ENCODE measurements at places on chromosomes 6 and 20. TPM values are rescaled to one million over a fixed set of nuclear protein-coding genes. Genes with fewer than 3 reads are reported as not detected.

Gene BPI
- not detected for total RNA-seq

GRCh38 chr6:159929819-159930218, 39.0 kb downstream of the MAS1 start:
- H3K27ac ChIP-seq, result no peak overlapping the region
- no peaks in the 10 kb centered on the region for H3K4me1 ChIP-seq
- H3K4me3 ChIP-seq, result no peak overlapping the region
- DNase-seq, result no peak

- H3K4me1 ChIP-seq, result no peaks in the 10 kb centered on the region
- H3K36me3 ChIP-seq, result no peaks in the 10 kb centered on the region
- H3K27ac ChIP-seq, result no peak overlapping the region
- no peaks in the 10 kb centered on the region for H3K27me3 ChIP-seq
These were observed 48.2 kb downstream of the PDYN start for GRCh38 chr20:1945660-1946059.

DNA sequence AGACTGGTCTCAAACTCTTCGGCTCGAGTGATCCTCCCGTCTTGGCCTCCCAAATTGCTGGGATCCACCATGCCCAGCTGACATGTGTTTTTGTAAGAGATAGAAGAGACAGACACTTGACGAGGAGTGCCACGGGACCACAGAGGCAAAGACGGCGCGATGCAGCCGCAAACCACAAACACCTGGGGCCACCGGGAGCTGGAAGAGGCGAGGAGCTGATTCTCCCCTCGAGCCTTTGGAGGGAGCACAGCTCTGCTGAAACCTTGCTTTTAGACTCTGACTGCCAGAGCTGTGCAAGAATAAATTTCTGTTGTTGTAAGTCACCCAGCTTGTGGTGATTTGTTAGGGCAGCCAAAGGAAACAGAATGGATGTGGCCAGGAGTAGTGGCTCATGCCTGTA, 46.9 kb downstream of the TFAP2C start:
- no peaks in the 10 kb centered on the region for H3K4me1 ChIP-seq
- no peak overlapping the region for H3K27ac ChIP-seq
- no peak overlapping the region for H3K4me3 ChIP-seq
- no peaks in the 10 kb centered on the region for H3K36me3 ChIP-seq
- no peak for DNase-seq

Gene VGLL2
- not detected for total RNA-seq

GRCh38 chr6:91081452-91082067, 494.7 kb upstream of the MAP3K7 start:
- peak; percentile 73 for DNase-seq
- H3K36me3 ChIP-seq, result no peaks in the 10 kb centered on the region
- no peaks in the 10 kb centered on the region for H3K4me1 ChIP-seq
- H3K4me3 ChIP-seq, result no peak overlapping the region
- H3K27me3 ChIP-seq, result no peaks in the 10 kb centered on the region
- no peak overlapping the region for H3K27ac ChIP-seq

Measured in Karpas-422 (cell line).